Stimulated activated CD4-positive, alpha-beta T cell treated with anti-CD3 and anti-CD28 coated beads, Interleukin-15, amount 100 ng/mL, for 48 hours (primary cell): ENCODE measurements at places on chromosomes 2 and 18.
A peak's percentile ranks its signal among the peaks of the same experiment; 100 is the strongest.

- no peak for DNase-seq
These were observed 56.9 kb downstream of the MFSD6 start for GRCh38 chr2:190465060-190465459.

GRCh38 chr18:43964666-43965065, 687.4 kb upstream of the SYT4 start:
- no peak for DNase-seq

DNA sequence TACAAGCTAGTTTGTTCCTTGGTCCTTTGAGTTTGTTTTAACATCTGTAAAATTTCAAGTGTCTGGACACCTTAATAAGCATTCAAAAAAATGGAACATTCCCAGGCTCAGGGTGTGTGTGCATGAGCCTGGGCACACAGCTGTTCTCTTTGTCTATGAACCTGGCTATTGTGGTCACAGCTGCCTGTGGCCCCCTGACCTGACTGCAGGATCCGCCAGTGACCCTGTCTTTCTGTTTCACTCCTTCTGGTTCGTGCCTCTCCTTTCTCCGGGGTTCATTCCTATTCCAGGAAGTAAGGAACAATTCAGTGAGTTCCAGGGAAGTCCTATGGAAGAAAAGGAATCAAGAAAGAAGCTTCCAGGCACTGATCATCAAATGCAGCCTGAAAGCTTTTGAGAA, 35.6 kb downstream of the VWA3B start:
- DNase-seq, result no peak

DNA sequence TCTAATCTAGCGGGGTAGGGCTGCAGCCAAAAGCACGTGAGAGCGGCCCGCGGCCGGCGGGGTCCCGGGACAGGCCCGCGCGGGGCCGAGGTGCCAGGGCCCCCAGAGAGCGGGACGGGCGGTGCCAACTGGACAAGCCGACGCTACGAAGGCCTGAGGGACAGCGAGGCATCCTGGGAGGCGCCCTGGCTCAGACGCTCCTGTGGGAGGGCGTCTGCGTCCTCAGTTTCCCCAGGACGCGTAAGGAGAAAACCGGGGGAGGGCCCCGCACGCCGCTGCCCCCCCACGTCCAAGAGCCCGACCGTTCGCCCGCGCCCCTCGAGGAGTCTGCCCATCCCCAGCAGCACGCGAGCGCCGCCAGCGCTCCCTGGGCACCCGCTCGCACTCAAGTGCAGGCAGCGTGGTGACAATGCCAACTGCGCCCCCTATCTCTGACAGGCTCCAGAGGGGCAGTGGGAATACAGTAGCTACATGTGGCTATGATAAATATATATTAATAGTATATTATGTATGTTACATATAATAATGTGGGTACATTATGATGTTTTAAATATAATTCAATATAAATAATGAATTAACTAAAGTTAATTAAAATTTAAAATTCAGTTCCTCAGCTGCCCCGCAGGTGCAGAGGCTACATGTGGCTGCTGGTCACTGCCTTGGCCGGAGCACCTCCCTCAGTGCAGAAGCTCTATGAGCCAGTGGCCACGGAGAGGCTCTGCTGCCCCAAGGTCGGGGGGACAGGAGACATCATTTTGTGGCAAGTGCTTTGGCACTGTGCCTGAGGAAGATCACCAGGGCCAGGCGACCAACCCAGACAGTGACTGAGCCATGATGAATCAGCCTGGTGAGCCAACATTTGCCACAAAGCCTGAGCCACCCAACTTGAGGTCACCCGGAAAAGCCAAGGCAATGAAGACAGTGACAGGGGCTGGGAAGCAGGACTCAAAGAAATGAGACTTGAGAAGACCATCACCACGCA, 5.5 kb upstream of the SFT2D3 start:
- DNase-seq, result no peak

GRCh38 chr2:97911206-97911921, 84.4 kb downstream of the TMEM131 start:
- no peak for DNase-seq

DNA sequence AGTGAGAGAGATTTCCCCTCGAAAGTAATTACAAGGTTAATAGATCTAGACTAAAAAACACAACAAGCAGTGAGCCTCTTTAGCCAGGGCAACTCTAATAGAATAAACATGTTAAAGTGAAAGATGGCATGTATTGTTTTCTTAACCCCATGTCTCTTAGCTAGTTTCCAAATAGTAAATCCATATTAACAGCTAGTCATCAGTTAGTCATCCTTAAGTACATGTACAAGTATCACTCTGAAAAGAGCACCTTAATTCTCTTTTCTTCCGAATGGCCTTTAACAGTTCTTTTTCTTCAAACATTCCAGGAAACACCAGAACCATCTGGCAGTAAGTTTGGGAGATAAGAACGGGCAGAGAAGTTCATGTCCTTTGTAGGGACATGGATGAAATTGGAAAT, 1480.0 kb downstream of the LRP1B start:
- no peak for DNase-seq

DNA sequence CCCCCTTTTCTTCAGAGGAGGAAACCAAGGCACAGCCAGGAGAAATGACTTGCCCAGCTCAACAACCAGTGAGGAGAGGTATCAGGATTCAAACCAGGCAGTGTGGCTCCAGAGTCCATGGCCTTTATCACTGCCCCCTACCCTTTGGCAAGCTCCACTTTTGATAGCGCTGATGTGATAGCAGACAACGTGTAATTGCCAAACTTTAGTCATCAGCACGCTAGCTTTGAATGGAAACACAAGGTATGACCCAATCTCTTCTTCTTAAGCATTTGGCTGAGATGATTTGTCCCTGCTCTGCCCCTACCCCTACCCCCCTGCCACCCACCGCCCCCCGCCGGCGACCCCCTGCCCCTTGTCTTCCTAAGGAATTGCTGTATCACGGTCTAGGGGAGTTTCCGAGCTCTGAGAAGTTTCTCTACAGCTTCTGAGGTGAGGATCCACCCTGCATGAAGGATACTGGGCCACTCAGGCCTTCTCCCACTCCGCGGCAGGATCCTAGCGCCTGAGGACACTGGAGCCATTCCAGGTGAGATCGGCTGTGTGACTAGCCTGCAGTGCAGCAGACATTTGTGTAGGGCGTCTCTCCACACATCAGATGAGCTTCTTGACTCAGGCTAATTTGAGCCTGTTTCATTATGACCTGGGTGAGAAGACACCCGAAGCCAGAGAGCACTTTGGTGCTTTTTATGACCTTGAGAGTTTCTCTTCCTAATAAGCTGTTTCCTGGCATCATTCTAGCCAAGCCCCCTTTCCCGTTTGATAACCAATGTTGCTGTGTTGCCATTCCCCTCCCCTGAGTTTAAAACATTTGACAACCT, 75.1 kb upstream of the MAP4K4 start:
- no peak for DNase-seq

DNA sequence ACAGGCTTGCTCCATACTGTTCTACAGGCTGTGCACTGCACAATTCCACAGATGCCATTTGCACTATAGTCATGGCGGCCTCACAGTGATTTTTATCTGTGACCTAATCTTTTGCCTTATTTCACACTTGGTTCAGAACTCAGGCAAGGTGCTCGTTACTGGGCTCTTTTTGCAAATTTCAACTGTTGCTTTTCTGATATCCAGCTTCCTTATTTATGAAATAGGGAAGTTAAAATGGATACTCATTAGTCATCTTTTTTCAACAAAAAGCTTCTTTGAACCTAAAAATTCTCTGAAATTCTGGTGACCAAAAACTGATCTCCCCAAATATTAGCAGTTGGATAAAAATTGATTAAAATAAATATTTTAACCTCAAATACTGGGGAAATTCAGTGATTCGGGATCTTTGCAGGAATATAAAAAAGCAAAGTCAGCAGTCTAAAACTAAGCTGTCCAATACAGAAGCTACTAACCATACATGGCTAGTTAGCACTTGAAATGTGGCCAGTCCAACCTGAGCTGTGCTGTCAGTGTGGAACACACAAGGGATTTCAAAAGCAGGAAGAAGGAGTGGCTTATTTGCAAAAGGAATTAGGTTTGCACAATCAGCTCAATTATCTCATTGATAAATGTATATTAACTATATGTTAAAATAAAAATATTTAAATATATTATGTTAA, 134.4 kb downstream of the COL4A4 start:
- DNase-seq, result no peak

- no peak for DNase-seq
These were observed at the start of gene GBX2 for GRCh38 chr2:236168110-236169080. Gene GBX2 (minus strand): TSS chr2:236168386. CDS start chr2:236167971, 415 bp downstream.

- DNase-seq, result no peak
These were observed 18.2 kb downstream of the IWS1 start for GRCh38 chr2:127508023-127508630.

DNA sequence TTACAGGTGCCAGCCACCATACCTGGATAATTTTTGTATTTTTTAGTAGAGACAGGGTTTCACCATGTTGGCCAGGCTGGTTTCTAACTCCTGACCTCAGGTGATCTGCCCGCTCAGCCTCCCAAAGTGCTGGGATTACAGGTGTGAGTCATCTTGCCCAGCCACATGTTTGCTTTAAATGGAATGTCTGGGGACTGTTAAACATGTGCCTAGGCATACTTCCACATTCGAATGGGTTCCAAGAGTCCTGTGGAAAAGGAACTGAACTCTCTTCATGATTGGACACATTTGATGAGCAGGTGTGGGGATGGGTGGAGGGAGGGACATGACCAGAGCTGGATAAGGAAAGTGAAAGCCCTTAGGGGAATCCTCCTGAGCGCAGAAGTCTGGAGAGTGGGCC, 58.4 kb upstream of the GREB1L start:
- no peak for DNase-seq

GRCh38 chr2:101306410-101306809, 2.1 kb downstream of the RNF149 start:
- no peak for DNase-seq

- DNase-seq, result no peak
These were observed 116.9 kb downstream of the ACKR3 start for GRCh38 chr2:236686561-236686960.

DNA sequence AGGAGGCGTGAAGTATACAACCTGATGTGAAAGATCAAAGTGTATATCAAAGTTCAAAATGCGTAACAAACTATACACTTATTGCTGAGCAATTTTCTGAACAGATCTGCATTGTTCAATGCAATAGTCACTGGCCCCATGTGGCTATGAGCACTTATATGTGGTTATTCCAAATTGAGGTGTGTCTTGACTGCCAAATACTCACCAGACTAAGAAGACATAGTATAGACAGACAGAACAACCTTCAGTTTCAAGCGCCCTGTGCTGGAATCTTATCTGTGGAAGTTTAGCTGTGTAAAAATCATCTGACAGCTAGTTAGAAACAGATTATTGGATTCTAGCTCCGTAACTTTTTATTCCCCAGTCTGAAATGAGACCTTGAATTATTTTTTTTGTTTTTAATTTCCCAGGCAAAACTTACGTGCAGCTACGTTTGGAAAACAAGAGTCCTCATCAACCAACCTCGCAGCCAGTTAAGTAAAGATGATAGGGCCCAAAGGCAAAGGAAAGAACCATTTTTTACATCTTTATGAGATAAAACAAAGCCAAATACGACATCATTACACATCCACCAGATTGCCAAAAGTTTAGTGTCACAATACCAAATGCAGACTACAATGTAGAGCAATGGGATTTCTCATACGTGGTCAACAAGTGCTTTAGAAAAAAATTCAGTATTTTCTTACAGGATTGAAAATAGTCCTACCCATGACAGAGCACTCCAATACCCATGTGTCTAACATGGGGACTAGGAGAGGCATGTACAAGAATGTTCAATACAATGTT, 37.2 kb downstream of the MBOAT2 start:
- no peak for DNase-seq

GRCh38 chr2:226475650-226476049, 324.0 kb downstream of the IRS1 start:
- DNase-seq, result no peak

- DNase-seq, result no peak
These were observed 144.7 kb upstream of the SIX3 start for GRCh38 chr2:44796771-44797170.

DNA sequence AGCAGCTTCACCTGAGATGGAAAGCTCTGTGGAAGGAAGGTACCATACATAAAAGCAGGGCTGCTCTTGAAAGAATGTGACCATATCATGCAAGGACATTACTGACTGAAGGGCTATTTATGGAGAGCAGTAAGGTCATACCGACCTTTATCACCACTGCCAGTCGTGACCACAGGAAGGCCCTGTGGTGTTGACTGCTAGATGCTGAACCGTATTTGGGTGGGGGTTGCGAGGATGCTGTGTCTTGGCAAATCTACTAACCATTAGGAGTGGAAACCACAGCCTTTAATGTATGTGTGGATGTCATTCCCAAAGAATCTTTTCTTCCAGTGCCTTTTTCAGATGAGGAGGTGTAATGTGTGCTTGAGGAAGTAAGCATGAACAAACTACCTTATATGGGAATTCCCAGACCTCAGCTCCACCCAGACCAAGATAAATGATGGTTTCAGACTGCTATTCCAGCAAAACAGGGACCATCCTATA, 60.8 kb downstream of the LIMS1 start:
- no peak for DNase-seq

DNA sequence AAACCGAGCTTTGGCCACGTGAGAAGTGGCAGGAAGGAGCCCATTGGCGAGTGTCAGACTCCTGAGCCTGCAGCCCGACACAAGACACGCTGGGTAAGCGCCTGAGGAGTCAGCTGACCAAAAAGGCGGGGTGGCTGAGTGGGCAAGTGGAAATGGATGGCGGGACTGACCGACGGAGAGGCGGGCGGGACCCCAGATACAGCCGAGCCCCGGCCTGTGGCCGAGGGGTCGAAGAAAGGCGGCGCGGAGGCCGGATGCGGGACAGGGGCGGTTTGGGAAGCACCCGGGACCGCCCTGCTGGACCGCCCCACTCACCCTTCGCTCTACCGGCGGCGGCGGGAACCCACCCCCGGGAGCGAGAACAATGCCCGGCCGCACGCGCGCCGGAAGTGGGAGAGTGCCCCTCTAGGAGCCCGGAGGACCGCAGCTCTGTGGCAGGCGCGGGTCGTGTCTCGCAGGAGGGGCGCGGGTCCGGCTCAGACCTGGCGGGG, 22.8 kb downstream of the ZSCAN30 start:
- peak; percentile 29 for DNase-seq

DNA sequence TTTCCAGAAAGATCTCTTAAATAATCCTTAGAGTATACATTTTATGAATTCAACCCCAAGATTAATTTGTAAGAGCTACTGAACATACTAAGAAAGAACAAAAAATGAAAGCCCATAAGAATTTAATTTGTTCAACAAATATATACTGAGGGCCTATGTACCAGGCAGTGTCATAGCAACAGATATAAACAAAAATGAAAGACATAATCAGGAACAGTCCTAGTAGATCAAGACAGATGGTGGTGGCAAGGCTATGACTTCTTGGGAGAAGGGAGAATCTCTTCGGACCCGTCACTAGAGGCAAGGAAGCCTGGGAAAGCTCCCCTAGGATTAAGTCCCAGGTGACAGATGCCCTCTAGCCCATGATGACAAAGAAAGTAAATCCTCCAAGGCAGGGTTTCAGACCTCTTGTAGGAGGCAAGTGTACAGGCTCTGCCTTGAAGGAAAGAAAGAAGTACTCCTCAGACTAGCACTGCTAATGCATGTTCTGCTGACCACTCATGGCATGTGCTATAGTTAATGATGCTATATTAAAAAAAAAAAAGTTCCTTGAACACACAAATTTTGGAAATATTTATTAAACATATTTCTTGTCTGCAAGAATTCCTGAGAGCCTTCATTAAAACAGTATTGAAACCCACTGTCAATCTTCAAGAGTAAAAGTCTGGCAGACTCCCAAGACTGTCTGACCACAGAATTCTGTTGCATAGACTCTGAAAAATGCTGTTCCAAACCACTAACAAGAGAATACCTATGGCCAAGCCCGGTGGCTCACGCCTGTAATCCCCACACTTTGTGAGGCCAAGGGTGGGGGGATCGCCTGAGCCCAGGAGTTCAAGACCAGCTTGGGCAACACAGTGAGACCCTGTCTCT, 31.5 kb downstream of the NOL10 start:
- no peak for DNase-seq
